ENCODE measurements at places on chromosomes 6 and 20.

- DNase-seq = no peak
Measured at GRCh38 chr6:91094341-91094740, 507.5 kb upstream of the MAP3K7 start.

DNA sequence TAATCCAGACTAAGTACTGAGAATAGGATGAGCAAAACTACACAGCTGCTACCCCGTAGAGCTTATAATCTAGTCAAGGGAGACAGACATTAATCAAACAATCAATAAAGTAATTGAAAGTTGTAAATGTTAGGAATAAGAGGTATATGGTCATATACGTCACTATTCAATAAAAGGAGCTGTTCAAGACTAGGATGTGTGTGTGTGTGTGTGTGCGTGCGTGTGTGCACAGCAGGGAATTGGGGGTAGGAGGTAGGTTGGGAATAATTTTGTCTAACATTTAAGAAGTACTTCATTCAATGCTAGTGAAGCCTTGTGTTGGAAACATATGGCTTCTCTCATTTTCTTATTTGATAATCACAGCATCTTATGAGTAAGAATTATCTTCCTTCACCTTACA is 41.8 kb downstream of the SESN1 start:
- no peak for DNase-seq

DNA sequence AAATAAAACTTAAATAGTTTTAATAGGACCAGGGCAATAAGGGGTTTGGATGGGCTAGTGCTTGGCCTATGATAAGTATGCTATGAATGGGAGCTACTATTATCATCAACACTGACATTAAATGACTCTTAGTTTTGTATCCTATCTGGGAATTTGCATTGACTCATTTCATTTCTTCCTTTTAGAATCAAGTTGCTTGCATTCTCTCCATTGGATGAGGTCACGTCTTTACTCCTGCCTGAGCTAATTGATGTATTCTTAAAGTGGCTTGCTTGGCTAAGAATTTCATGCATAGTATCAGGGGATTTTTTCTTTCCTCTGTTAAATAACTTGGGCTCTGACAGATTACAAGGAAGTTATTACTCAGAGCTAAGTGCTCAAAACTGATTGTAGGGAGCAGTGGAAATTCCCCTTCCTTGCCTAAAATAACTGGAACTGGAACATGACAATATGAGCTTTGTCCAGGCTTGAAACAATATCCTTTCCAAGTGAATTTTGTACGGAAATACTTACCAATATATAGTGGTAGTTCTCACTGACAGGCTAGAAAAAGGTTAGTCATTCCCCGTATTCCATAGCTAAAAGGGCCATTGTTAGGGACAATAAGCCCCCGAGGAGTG is 169.9 kb downstream of the BCAS1 start:
- DNase-seq = no peak

- DNase-seq = no peak
Measured at GRCh38 chr6:38131527-38131965, 312.0 kb downstream of the ZFAND3 start.

- DNase-seq = no peak
Measured at GRCh38 chr6:17505062-17505476, 95.0 kb upstream of the FAM8A1 start.

DNA sequence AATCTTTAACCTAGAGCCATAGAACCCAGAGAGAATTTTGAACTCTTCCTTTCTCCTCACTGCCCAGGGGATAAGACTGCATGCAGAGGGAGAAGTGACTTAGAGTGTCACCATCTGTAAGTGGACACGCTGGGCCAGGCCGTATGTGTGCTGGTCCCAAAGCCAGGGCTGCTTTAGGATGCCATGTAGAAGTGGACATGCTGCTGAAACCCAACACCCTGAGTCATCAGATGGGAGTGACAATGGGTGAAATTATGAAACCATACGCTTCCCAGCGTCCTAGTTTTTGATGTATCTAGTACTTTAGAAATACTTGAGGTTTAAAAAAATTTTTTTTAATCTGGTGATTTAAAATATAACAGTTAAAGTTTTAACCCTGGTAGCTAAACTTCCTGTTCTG is 191.1 kb downstream of the FNDC1 start:
- DNase-seq = no peak

DNA sequence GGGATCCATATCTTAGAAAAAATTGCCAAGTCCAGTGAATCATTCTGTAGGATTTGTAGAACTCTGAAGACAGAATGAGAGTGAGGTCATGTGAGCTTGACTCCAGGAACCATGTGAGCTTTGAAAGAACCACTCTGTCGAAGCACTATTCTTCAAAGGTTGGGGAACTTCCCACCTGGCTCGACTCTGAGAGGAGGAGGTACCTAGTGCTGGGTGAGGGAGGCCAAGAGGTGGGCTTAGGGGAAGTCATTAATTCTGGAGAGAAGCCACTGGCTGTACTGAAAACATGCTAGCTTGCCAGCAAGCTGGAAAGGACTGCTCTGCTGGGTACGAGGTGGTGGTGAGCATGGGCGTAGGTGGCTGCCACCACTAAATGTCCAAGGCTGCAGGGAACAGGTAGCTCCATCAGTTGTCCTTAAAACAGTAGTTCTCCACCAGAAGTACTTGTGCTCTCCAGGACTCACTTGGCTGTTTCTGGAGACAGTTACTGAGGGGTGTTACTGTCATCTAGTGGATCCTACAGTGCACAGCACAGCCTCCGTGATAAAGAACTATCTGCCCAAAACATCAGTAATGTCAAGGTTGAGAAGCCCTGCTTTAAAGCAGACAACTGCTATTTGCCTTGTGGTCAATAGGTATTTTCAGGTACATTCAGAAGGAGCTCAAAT is 34.7 kb upstream of the SYNJ2 start:
- DNase-seq = no peak

Data from effector memory CD8-positive, alpha-beta T cell (primary cell).